ENCODE measurements at places on chromosomes 5 and 9.
A peak's percentile ranks its signal among the peaks of the same experiment; 100 is the strongest.

GRCh38 chr5:136030252-136030651 is 1.5 kb downstream of the TGFBI start:
- DNase-seq = no peak

DNA sequence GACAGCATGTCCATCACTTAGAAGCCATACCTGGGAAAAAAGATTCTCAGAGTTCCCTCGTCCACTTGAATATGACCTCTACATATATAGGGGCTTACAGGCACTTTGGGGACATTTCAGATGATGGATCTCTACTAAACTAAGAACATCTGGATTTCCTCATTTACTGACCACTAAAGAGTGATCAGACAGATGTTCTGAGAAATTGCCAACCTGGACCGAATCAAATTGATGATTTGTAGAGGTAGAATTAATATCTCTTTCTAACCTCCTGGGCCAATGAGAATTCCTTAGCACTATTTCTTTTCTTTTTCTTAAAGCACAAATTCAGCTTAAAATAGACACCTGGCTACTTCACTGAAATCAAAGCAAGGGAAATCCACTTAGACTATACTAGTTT is 422.7 kb downstream of the MTRR start:
- DNase-seq = no peak

- DNase-seq = no peak
Measured at GRCh38 chr5:84304599-84304998, 80.1 kb downstream of the EDIL3 start.

DNA sequence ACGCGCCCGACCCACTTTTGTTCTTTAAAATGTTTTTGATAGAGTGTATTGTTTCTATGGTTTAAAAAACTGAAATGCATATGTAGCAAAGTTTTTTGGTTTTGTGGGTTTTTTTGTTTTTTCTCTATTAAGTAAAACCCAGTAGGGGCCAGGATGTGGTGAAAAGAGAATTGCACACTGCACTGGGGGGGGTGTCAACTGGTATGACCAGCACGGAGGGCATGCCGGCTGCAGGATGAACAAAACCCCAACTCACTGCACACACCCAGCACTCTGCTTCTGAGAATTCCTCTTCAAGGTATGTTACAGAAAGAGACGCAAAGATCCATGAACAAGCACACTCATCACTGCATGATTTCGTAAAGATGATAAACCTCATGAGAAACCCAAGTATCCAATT is 75.0 kb downstream of the STK10 start:
- peak; percentile 63 for DNase-seq

- no peak for DNase-seq
Measured at GRCh38 chr9:5825895-5826622, 6.9 kb downstream of the ERMP1 start.

GRCh38 chr9:93897075-93897970 is 57.8 kb downstream of the BARX1 start:
- no peak for DNase-seq

DNA sequence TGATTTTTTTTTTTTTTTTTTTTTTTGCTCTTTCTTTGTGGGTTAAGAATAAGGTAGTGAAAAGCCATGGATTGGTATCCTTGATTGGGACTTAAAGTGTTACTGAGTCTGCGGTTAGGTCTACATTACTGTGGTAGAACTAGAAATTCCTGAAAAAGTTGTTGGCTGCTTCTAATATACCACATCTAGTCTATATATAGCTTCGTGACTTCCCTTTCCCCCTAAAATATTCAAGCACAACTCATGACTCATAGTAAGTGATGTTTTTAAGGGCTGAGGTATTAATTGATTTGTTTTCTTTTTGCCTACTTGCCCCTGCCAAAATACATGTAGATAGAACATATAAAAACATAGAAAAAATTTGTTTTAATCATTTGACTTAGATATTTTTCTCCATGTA is 247.6 kb downstream of the TMEM232 start:
- DNase-seq = no peak

DNA sequence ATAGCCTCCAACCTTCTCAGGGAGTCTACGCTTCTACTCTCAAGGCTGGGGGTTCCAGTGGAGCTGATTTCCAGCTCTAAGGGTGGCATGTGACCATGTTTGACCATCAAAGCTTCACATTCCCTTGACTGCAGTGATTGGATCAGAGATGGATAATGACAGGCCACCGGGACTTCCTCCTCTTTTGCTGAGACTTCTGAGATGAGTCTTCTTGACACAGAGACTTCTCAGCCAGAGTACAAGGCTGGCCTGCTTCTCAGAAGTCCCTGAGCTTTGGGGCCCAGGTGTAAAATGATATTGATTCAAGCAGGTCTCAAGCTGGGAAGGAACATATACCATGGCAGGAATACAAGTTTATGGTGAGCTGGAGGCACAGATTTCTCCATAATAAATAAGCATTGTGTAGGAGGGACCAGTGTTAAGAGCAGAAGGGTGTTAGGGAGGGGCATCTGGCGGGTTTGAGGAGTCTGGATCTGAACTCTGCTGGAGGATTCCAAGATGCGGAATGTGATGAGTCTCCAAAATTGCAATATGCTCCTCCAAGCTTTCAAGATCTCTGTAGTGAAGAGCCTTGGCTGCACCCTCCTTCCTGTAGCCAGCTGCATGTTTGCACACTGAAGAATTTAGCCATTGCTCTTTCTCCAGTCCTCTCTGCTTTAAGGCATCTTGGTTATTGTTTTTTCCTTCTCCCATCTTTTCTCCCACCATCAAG is 41.7 kb upstream of the HSD17B4 start:
- DNase-seq = no peak

DNA sequence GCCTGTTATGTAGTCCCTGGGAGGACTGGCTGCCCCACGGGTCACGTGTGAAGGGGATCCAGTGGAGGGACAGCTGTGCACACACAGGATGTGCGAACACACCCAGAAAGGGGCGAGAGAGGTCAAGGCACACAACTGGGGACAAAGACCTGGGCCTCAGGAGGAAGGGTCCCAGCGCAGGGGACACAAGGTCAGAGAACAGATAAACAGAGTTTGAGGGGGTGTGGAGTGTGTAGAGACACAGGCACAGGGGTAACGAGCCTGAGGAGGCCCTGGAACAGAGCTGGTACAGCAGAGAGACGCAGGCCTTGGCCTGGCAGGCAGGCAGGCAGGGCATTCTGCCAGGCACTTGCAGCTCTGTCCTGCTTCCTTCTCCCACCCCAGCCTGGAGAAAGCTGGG is 14.8 kb upstream of the PSMD5 start:
- DNase-seq = no peak

- no peak for DNase-seq
Measured at GRCh38 chr9:128115187-128116103, 12.1 kb downstream of the PTGES2 start.

DNA sequence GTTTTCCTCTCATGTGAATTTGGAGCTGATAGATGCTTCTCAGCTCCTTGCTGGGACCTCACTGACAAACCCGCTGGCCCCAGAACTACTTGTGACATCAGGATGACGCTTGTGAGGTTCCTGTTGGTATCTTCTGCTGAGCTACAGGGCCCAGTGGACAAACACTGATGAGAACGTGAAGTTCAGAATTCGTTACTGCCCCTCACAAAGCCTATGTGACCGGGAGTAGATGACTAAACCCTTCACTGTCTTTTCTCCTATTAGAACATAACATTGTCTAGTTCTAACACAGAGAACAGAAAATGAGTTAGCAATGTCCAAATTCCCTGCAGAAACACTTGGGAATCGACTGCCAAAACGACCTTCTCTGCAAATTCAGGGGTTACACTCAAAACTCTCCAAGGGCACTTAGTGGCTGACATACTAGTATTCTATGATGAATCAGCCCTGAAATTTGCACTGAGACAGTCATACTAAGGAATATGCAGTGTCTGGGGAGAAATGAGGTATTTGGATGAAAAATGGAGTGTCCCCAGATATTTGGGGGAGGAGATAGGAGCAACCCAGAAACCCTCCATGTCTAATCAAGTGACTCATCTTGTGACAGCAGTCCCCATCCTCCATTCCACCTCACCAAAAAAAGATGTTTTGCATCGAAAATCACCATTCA is 143.2 kb upstream of the TRIM32 start:
- no peak for DNase-seq

DNA sequence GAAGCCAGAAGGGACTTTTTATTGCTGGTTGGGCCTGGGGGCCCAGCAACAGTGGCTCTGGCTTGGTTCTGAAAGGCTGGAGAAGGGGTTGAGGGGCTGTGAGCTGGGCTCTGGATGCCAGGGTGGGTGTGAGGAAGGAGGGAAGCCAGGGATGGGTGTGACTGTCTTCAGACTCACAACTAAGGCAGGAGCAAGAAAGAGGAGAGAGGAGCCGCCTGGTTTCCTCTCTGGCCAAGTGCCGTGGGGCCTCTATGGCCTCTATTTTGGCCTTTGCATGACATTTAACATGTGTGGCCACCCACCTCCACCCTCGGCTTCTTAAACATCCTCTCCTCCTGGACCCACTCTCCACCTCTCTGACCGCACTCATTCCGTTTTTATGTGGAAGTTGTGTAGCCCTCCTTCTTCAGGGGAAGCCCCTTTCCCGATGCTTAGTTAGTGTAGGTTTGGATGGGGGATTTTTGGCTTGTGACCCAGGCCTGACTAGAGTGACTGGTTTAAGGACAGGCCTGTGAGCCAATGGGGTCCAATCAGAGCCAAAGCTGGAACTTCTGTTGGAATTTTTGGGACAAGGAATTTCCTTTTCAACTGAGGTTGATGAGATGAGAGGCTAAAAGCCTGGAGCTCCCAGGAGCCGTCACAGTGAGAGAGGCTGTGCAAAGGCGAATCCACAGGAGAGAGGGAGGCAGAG is 517.8 kb downstream of the CCDC171 start:
- no peak for DNase-seq

- DNase-seq = no peak
Measured at GRCh38 chr5:5297432-5298067, 124.9 kb upstream of the ICE1 start.

DNA sequence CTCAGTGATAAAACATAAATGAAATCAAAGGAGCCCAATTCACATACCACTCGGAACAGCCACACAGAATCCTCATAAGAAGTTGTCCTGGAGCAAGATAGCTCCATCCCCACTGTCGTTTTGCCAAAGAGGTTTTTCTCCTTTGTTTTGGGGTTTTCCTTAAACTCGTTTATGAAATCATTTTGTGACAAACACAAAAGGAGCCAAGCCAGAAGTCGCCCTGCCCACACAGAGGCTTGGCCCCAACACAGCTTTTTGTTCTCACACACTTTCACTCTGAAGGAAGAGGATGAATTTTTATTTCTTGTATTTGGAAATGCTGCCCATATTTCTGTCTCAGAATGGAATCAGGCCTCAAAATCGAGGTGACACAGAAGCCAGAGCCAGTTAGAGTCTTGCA is 113.4 kb downstream of the HSD17B3 start:
- DNase-seq = no peak

- DNase-seq = no peak
Measured at GRCh38 chr5:124576848-124577409, 169.5 kb downstream of the ZNF608 start.

DNA sequence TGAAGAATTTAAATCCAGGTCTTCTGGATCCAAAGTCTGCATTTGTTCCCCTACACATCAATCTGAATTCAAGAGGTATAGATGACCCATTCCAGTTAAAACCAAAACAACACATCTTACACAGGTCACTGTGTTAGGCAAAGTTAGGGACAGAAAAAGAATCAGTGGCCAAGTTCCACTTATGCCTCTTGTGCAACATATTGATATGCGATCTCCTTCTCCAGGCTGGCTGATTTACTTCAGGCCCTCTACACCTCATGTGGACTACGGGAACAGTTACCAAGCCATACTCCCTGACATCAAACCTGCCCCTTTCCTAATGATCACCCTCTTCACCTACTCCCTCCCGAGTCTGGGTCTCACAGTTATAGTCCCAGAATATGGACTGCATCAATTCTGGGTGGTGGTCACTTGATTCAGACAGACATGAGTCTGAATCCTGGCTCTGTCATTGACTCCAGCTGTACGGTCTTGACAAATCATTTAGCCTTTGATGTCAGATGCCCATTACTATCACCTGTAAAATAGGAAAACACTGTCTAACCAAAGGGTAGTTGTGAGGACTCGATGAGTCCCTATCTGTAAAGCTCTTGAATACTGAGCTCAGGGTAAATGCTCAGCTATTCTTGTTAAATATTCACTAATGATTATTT is 26.0 kb downstream of the GOLGA1 start:
- no peak for DNase-seq

- no peak for DNase-seq
Measured at GRCh38 chr9:81599837-81600236, 89.5 kb downstream of the TLE1 start.

DNA sequence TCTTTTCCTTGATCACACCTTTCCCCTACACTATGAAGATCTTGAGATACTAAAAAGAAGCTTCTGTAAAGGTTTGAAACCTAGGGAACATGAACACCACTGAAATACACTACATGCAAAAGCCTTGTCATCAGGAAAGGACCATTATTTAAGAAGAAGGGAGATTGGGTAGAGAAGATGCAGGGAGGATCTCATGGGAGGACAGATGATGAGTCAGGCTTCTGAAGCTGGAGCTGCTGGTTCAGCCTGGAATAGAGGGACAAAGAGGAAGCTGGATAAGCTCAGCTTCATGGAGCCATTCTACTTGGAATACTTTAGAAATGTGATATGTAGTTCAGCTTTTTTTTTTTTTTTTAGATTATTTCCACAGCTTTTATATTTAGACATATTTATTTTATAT is 169.8 kb downstream of the MAN2A1 start:
- DNase-seq = no peak

DNA sequence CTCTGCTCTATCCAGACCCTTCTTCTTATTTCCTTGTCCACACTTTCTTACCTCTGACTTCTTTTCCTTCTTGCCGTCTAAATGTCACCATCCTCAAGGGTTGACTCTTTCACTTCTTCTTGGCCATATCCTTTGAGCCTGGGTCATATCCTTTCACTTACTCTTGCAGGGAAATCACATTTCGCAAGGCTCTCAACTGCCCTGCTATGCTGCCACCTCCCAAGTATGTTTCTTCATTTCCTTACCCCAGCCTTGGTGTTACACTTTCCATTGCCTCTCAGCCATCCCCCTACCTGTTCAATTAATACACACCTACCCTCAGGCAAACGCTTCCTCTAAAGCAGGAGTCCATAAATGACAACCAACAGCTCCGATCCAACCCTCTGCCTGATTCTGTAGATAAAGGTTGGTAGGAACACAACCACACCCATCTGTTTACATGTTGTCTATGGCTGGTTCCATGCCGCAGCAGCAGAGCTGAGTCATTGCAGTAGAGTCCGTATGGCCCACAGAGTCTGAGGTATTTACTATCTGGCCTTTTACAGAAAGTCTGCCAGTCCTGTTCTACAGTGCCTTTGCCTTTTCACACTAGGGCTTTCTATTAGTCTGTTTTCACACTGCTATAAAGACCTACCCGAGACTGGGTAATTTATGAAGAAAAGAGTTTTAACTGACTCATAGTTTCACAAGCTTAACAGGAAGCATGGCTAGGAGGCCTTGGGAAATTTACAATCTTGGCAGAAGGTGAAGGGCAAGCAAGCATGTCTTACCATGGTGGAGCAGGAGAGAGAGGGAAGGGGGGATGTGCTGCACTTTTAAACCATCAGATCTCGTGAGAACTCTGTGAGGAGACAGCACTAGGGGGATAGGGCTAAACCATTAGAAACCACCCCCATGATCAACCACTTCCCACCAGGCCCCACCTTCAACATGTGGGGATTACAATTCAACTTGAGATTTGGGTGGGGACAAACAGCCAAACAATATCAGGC is 97.9 kb downstream of the SV2C start:
- DNase-seq = no peak

All from activated CD8-positive, alpha-beta memory T cell treated with anti-CD3 and anti-CD28 coated beads for 1 hour (primary cell).